ENCODE measurements at places on chromosomes 2 and 18.

- DNase-seq: no peak
Measured at GRCh38 chr2:71006955-71007799, 12.5 kb upstream of the TEX261 start.

DNA sequence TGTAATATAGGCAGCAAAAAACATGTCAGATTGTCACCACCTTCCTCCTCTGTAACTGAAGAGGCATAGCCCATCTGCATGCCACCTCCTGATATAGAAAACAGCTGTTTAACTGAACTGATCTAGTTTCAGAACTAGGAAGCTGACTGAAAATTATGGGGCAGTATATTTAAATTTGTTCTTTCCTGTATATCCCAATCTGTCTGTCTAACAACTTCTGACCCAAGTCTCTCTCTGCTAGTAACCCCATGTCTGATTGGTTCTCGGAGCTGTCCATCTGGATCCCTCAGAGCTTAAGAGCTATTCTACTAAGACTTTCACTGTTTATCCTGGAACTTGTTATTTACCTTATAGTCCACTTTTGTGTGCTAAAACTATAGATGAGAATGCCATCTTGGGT lies 68.2 kb upstream of the SLC35G4 start:
- DNase-seq: no peak

DNA sequence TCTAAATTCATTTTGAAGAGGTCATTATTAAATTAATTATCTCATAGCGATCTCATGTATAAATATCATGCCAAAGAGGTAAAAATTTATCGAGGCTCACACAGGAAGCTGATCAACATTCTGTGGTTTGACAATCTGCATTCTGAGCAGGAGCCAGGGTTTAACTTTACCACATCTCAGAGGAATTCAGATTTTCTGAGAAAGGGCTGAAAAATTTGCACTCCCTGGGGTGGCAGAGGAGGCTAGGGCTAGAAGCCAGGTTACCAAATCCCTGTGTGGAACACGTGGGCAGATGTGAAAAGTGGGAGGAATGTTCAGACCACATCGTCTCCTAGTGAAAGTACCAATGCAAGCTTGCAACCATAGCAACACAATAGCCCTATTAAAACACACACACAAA lies 63.5 kb upstream of the CTLA4 start:
- DNase-seq: no peak

DNA sequence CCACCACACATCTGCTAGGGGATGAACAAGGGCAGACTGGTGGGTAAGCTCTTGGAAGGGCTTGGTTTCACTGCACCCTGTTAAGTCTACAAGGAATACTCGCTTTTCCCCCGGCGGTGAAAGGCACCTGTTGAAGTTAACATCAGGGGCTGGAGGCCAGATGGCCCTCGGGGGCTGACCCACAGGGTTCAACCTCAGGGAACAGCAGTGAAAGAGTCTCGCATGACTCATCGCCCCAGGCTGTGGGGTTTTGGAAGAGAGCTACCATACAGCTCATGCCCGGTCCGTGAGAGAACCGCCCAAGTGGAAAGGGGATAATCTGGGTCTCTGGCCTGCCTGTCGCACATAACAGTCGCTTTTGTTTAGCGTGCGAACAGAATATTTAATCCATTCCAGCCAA lies 748.0 kb downstream of the DPP10 start:
- no peak for DNase-seq

GRCh38 chr2:200498402-200499162 lies 11.3 kb downstream of the KCTD18 start:
- no peak for DNase-seq

DNA sequence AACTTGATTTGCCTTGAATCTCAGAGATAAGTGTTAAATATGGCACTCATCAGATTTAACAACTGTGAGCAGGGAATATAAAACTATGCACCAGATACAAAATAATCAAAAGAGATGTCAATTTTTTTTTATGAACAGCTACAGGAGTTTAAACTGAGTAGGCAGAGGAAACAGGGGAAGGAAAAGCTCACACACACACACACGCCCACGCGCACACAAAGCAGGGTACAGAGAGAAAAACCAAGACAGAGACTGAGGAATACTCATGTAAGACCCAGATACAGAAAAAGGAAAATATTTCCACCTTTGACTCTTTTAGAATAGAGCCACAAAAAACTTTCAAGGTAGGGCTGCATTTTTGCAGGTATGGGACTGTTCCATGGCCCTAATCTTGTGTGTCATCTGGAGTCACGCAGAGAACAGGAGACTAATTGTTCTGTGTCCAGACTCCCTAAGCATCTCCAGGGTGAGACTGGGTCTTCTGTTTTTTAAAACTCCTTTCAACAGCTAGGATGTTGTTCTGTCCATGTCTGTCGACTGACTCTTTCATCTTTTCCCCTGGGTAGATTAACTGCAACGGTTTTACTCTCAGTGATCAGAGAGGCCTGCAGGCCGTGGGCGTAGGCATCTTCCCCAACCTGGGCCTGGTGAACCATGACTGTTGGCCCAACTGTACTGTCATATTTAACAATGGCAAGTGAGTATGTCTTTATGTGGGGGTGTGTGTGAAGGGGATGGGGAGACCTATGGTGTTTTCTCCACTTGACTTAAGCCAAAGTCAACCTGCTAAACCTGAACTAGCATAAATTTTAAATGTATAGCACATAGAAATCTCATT lies 23.0 kb downstream of the SMYD1 start:
- no peak for DNase-seq

GRCh38 chr18:79941473-79942119 lies 9.9 kb downstream of the SLC66A2 start:
- no peak for DNase-seq

- DNase-seq: no peak
Measured at GRCh38 chr2:157803476-157803875, 72.7 kb downstream of the ACVR1 start.

- DNase-seq: no peak
Measured at GRCh38 chr2:134706587-134707329, 12.0 kb downstream of the TMEM163 start.

DNA sequence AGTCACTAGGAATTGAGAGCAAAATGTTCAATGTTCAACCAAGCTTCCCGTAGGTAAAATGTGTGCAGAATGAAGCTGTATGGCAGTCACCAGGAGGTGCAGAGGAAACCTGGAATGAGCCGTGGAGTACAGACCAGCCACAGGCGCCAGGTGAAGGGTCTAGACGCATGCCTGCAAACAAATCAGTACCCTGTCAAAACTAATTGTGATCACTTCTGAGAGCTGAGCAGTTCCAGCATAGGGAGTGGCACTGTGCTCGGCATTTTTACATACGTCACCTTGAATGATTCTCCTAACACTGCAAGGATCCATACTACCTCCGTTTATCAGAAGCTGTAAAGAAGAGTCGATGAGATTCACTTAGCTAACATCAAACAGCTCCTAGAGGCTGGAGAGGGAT lies 346.1 kb upstream of the ID2 start:
- DNase-seq: no peak

DNA sequence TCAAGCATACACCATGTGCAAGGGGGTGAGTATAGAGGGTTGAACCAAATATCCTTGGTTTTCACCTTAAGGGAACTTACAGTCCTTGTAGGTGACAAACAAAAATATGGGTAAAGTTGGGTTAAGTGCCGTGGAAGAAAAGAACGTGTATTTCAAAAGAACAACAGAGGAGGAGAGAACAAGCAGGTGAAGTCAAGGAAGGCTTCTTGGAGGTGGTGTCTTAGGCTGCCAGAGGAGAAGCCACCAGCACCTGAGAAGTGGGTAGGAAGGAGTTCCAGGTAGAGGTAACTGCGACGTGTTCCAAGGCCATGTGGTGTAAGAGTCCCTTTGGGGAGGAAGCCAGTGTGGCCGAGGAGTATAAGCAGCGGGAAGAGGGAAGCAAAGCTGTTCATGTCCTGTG lies 27.2 kb downstream of the CABLES1 start:
- no peak for DNase-seq

Data from RPMI8226 (cell line).